Stimulated activated CD8-positive, alpha-beta memory T cell treated with anti-CD3 and anti-CD28 coated beads, Interleukin-7, amount 100 ng/mL, for 24 hours (primary cell): ENCODE measurements at places on chromosomes 5 and 9.
A peak's percentile ranks its signal among the peaks of the same experiment; 100 is the strongest.

- DNase-seq: no peak
Observed at GRCh38 chr5:126931963-126932660, 98.2 kb downstream of the MARCHF3 start.

GRCh38 chr9:22198681-22199080 lies 189.6 kb upstream of the CDKN2B start:
- no peak for DNase-seq

GRCh38 chr9:38118862-38119438 lies 49.9 kb upstream of the SHB start:
- no peak for DNase-seq

DNA sequence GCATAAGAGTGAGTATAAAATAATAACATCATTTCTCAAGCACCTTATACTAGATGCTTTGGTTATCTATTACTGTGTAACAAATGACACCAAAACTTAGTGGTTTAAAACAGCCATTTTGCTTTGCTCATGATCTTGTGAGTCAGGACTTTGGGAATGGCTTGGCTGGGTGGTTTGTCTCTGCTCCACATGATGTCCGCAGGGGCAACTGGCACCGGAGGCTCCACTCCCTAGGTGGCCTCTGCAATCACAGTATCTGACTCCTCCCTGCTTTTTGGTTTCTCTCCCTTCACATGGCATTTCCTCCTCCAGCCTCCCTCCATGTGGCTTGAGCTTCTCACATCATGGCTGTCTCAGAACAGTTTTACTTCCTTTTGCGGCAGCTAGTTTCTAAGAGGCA lies 259.5 kb downstream of the GAS1 start:
- no peak for DNase-seq

- no peak for DNase-seq
Observed at GRCh38 chr9:120389300-120389699, 190.7 kb downstream of the CDK5RAP2 start.

- DNase-seq: no peak
Observed at GRCh38 chr9:81625969-81626368, 63.4 kb downstream of the TLE1 start.

DNA sequence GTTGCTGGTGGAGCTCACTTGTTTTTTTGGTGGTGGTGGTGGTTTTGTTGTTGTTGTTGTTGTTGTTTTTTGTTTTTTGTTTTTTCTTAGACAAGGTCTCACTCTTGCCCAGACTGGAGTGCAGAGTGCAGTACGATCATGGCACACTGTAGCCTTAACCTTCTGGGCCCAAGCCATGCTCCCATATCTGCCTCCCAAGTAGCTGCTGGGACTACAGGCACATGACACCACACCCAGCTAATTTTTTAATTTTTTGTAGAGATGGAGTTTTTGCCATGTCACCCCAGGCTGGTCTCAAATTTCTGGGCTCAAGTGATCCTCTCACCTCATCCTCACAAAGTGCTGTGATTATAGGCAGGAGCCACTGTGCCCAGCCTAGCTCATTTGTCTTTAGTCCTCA lies 53.5 kb downstream of the NUP214 start:
- DNase-seq: no peak

GRCh38 chr5:87751824-87752223 lies 339.1 kb upstream of the CCNH start:
- DNase-seq: no peak

GRCh38 chr9:36151316-36152210 lies 15.0 kb downstream of the GLIPR2 start:
- peak; percentile 76 for DNase-seq

GRCh38 chr9:34256104-34256503 lies 73.0 kb downstream of the KIF24 start:
- no peak for DNase-seq

GRCh38 chr5:177366528-177367322 lies 9.0 kb downstream of the RGS14 start:
- no peak for DNase-seq

GRCh38 chr5:159504857-159505304 lies 174.6 kb upstream of the IL12B start:
- DNase-seq: no peak

DNA sequence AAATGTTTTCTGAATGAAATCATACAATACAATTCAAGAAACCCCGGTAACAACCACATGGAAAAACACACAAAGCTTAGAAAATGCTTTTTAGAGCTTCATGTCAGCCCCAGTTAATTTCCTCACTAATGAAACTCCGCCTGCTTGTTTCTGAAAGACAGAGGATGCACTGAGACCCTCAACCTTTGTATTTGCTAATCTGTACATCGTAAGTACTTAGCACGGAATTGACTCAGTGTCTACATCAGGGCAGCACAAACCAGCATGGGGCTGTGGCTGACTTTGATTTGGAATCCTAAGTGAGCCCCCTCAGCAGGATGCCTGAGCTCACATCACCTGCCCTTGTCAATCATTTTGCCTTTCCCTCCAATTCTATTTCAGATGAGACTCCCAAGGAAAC lies 499.1 kb upstream of the MPDZ start:
- DNase-seq: no peak

DNA sequence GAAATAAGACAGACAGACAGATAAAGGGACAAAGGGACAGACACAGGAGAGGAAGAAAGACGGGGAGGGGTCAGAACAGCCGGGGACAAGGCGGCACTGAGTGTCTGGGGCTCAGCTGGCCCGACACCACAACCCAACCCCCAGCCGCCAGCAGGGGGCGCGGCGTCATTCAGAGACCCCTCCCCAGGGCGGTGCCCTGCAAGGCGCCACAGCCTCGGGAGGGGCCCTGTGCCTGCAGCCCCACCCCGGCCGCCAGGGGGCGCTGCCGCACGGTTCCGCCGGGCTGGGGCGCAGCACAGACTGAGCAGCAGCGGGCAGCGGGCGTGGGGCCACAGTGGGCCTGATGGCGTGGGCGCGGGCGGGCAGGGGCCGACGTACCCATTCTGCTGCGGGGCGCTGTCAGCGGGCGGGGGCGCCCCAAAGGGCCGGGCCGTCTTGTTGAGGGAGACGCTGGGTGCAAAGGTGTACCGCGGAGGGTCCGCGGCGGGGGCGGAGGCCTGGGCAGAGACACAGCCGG lies 5.9 kb downstream of the PDLIM7 start:
- DNase-seq: no peak

DNA sequence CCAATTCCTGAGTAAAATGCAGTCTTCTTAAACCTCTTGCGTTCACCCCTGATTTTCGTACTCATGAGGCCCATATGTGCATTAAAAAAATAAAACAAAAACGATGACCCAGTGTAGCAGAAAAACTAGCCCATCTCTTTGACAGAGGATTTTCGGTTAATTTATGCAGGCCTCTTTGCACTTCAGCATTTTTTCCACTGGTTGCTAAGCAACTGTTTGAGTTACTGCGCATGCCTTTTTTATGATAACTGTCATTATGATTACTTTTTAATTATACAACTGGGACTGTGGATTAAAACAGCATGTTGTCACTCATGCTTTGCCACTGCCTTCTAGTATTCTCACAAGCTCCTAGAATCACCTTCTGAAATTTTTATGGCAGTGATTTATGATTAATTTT lies 165.0 kb downstream of the SMARCA2 start:
- no peak for DNase-seq

DNA sequence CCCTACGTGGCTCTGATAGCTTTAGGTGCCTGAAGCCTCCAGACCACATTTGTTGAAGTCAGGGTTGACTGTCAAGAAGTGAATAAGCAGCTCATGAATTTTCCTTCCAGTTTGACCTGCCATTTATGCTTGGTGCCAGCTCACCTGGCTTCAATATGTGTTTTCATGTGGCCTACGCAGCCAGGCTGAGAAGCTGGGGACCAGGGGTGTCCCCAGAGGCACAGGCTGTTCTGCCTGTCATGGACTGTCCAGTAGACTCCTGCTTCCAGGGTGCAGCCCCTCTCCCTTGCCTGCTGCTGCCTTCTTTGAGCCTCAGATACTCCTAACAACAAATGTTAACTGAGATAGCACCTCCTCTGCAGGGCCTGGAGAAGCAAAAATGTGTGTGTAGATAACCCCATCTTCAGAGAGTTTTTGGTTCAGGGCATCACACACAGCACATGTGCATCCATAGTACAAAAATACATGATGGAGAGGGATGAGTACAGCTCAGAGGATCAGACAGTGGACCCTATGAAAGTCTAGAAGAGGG lies 5.8 kb downstream of the TNFAIP8 start:
- DNase-seq: no peak

GRCh38 chr5:35990520-35990919 lies 670 bp downstream of the UGT3A1 start:
- DNase-seq: no peak

- no peak for DNase-seq
Observed at GRCh38 chr5:61734001-61734400, 401.9 kb downstream of the ZSWIM6 start.

- no peak for DNase-seq
Observed at GRCh38 chr9:33375238-33375840, 27.0 kb downstream of the AQP7 start.

DNA sequence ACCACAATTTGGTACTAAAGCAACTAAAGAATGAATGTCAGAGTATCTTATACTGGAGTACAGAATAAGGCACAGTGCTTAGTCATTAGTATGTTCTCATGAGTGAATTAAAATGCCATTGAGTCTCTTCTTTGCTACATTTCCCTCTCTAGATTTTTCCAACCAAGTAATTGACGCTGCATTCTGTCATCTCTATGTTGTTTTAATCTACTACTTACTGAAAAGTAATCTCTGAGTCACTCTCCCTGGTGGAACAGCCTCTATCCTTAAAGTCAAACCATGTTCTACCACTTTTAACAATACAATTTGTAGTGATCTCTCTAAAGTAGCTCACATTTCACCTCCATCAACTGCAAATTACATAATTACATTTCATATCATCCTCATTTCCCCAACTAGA lies 495.1 kb downstream of the CDH18 start:
- no peak for DNase-seq

GRCh38 chr5:159873680-159874079 lies 42.6 kb upstream of the ADRA1B start:
- DNase-seq: no peak

- no peak for DNase-seq
Observed at GRCh38 chr5:142810743-142811290, 40.6 kb downstream of the ARHGAP26 start.

DNA sequence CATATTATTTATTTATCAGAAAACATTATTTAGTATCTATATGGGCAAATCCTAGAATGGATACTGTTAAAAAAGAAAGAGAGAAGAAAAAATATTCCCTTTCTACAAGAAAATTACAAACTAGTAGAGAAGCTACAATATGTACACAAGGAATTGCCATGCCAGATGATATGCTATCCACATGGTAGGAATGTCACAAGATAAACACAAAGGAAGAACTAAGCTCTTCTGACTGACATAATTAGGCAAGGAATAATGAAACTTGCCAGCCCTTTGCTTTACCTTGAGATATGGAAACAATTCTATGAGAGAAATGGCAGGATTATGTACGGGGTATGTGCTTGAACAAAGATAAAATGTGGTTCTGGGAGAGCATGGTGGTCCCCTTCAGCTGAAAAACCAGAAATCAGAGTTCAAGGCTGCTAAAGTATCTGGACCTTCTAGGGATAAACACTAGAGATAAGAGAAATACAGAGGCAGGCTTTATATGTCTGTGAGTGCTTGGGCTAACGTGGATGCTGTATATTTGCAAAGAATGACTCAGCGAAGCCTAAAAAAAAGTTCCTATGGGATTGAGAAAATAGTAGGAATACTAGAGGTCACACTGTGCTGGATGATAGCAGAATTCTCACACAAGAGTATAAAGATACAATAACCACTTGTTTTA lies 451.6 kb downstream of the TLE1 start:
- DNase-seq: no peak

- DNase-seq: no peak
Observed at GRCh38 chr5:121863753-121864285, 12.1 kb downstream of the FTMT start.

DNA sequence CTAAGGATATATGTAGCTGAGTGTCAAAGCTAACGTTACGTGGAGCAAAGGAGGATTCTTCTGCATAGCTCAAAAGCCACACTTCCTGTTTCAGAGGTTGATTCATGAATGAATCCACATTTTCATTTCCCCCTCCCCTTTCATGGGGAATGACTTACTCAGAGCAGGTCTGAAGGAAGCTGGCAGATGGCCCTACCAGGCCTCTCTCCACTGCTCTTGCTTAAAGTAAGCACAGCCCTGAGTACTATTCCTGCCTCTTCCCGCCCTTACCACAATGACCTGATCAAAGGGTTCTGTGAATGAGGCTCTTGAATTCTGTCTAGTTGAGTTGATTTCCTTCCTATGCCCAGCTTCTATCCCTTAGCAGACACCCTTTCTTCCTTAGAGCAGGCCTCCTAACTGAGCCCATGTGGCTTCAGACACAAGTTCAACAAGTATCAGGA lies 6.3 kb downstream of the IGIP start:
- no peak for DNase-seq

DNA sequence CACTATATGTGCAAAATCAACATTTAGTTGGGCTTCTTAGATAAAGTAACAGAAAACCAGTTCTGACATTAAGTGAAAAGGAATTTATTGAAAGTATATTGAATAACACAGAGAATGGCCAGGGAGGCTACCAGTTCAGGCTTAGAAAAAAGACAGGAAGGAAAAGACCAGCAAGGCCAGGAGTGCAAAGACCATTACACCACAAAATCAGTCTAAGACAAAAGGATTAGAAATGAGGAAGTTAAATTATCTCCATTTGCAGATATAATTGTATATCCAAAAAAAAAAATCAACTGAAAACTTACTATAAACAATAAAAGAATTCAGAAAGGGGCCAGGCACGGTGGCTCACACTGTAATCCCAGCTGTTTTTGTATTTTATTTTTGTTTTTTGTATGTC lies 4.8 kb upstream of the TEX10 start:
- DNase-seq: no peak

GRCh38 chr9:21295992-21296391 lies 9.1 kb downstream of the IFNA5 start:
- no peak for DNase-seq

- no peak for DNase-seq
Observed at GRCh38 chr9:116027951-116028350, 125.6 kb upstream of the PAPPA start.

DNA sequence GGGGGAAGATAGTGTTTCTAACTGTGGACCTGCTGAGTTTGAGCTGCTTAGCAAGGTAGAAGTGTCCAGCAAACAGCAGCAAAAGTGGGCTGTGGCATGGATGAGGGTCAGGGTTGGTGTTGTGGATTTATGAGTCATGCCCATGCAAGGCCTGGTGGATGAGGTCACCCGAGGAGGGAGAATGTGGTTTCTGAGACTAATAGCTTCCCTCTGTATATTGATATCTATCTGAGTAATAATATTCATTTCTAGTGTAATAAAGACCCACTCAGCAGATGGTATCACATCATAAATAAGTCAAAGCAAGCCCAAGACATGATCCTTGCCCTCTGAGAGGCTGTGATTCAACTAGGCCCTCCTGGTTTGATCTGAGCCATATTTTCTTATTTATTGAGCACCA lies 597.8 kb upstream of the CLINT1 start:
- no peak for DNase-seq

- DNase-seq: no peak
Observed at GRCh38 chr5:65243161-65243560, 238.6 kb downstream of the ADAMTS6 start.

DNA sequence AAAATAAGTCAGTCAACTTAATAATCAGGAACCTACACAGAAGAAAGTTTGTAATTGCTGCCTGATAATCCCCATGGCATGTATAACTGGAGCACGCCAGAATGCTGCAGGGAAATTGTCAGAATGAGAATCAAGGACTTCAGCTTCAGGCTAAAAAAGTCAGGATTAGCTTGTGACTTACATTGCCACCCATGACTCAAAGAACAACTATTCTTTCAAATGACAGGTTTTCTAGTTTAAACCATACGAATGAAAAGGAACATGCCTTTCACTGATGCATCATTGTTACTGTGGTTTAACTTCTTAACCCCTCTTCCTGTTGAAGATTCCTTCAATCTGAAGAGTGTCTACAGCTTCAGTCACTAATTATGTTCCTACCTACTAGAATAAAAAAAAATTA lies 112.4 kb downstream of the ISL1 start:
- no peak for DNase-seq
